ENCODE measurements at places on chromosomes 16 and 17. TPM values are rescaled to one million over a fixed set of nuclear protein-coding genes. Genes with fewer than 3 reads are reported as not detected.

Gene NUDT7
- 4.9 TPM for total RNA-seq

Gene OTOA
- total RNA-seq: not detected

Gene KRT222
- 0.37 TPM for total RNA-seq

Gene FGF11
- 0.82 TPM for total RNA-seq

Gene CLEC18B
- total RNA-seq: 0.35 TPM

Gene OR1F1
- 0.17 TPM for total RNA-seq

Gene CDRT4
- total RNA-seq: 0.32 TPM

Gene FBXL16
- 9.5 TPM for total RNA-seq
